Activated CD4-positive, alpha-beta T cell treated with anti-CD3 and anti-CD28 coated beads, Interleukin-2, Interleukin-6, amounts not matched to agents 100 ng/mL and 50 ng/mL, durations not matched to agents 16 hours and 8 hours (primary cell): ENCODE measurements at places on chromosomes 4 and X.

DNA sequence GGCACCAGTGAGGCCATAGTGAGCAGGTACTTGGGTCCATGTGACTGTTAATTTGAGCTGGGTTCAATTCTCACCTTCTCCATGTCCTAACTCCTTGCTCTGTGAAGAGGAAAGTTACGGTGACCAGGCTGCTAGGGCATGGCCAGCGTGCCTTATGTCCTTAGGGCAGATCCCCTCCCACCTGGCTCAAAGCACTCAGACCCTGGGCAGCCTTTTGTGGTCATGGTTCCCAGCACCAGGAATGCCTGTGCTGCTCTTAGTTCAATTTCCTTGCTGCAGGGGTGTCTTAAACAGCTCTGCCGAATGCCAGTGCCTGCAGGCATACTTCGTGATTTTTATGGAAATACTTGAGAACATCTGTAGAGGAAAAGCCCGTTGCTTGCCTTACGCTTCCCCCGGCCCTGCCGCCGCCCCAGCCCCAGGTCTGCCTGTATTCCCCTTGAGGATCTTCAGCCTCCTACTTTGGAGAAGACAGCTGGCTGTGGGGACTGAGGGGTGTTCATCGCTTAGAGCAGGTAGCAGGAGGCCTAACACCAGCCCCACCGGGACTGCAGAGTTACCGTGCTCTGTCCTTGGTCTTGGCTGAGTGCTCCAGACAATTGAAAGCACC, 3.1 kb upstream of the CDK16 start:
- DNase-seq: no peak

DNA sequence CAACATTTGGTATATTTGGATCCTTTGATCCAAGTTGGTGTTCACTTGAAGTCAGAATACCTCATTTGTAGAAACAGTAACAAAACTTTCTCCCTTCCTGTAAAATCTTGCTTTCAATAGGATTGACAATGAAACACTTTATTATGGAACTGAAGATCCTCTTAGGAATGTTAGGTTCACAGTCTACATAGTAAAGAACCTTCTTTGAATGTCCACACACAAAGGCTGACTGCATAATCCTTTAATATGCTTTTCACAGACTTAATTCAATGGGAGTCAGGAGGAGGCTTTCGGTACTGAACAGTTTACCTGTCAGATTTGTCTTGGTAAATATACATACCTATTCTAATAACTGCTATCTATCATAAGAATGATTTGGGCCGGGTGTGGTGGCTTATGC, 188.5 kb downstream of the SPRY1 start:
- no peak for DNase-seq

GRCh38 chr4:127139788-127140286, 492.9 kb upstream of the INTU start:
- no peak for DNase-seq

DNA sequence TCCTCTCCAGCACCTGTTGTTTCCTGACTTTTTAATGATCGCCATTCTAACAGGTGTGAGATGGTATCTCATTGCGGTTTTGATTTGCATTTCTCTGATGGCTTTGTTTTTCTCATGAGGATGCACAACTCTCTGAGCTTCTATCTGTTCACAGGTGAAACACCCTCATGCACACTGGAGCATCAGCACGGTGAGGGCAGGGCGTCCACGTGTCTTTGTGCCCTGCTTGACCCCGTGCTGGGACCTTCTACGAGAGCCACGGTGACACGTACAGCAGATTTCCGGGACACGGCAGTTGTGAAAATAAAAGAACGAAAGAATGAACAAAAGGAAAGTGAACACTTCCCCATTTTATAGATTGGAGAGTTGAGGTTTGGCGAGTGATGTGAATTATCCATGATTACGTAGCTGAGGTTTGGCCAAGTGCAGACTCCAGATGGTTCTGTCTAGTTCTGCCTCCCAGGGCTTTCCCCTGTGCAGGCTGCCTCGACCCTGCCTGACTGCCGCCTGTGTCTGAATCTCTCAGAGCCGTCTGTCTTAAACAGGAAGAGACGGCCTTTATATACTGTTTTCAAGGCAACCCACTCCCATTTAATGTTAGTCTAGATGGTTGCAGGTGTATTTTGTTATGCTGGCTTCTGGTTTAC, 67.8 kb upstream of the SORBS2 start:
- no peak for DNase-seq

- no peak for DNase-seq
These were observed 244.7 kb downstream of the PALLD start for GRCh38 chr4:168741281-168742173.

DNA sequence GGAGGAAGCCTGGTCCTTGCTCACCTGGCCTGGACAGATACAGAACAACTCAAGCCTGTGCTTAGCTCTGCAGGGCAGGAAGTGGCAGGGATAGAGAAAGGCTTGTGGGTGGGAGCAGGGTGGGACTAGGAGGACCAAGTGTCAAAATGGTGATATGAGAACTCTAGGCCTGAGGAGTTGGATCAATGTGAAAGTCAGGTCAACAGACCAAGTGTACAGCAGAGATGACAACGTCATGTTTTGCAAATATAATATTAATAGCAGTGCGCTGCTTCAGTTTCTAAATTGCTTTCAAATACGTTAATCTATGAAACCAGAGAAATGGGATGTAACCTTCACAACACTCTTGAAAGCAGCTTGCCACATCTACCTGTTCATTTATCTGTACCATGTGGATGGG, 114.2 kb upstream of the MAP3K15 start:
- DNase-seq: no peak

DNA sequence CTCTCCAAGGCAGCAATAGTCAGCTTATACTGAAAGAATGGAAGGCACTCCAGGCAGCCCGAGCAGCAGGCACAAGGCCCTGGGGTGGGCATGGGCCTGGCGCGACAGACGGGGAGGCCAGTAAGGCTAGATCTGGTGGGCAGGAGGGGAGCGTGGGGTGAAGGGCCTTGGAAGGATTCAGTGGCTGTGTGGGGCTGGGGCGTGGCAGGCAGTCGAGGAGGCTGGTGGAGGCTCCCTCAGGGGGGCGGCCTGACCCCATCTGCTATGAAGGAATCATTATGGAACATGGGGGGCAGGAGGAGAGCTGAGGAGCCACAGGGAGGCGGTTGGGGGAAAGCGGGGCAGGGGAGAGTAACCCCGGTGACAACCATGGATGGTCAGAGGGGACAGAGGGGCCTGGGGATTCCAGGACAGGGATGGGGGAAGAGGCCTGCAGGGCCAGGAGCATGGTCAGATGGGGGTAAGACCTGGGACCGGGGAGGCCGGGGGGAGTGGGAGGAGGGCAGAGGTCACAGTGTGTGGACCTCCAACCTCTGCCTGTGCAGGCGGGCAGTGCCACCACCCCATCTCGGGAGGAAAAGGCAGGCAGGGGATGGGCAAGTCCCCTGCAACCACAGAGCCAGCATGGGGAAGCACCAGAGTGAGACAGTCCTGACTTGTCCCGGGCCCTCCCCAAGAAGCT, 70.3 kb downstream of the ACOX3 start:
- DNase-seq: no peak

GRCh38 chr4:122224348-122224747, 72.2 kb downstream of the BLTP1 start:
- DNase-seq: no peak

- no peak for DNase-seq
These were observed 52.1 kb upstream of the RAP2C start for GRCh38 chrX:132271311-132271778.

DNA sequence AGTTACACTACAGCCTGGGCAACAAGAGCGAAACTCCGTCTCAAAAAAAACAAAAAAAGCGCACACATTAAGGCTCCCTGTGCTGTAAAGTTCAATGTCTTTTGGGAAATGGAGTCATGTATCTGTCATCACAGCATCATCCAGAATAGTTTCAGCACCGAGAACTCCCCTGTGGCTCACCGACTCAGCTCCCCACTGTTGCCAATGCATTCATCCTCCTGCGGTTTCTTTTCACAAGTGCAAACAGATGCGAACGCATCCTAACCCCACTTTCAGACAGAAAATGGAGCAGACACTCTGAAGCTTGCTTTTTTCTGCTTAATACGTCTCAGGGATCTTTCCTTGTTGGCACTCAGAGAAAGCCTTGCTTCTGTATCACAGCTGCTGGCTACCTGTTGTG, 13.8 kb upstream of the SH3TC1 start:
- DNase-seq: no peak

GRCh38 chr4:188221090-188221489, 81.8 kb downstream of the TRIML1 start:
- no peak for DNase-seq

- no peak for DNase-seq
These were observed 1761.3 kb upstream of the IGFBP7 start for GRCh38 chr4:58871509-58871908.

DNA sequence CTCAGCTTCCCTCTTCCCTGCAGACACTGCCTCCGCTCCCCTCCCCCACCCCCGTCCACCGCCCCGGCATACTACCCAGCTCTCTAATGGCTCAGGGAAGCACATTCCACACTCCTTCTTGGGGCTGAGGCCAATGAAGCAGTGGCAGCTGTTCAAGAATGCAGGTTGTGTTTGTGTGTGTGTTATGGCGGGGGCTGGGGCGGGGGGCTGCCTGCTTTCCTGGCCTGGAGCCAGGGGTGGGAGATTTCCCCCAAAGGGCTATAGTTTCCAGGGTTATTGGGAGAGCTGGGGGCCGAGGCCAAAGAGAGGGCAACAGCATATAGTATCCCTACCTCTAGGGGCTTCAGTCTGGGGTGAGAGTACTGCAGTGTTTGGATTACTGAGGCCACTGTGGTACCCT, 149.4 kb downstream of the EFNB1 start:
- DNase-seq: no peak

GRCh38 chr4:173501592-173502150, 28.4 kb downstream of the HAND2 start:
- no peak for DNase-seq

GRCh38 chr4:26345565-26345938, 24.7 kb downstream of the RBPJ start:
- no peak for DNase-seq

- no peak for DNase-seq
These were observed 62.5 kb downstream of the PAQR3 start for GRCh38 chr4:78876568-78877320.

- DNase-seq: no peak
These were observed 46.1 kb downstream of the C4orf46 start for GRCh38 chr4:158625544-158625943.

DNA sequence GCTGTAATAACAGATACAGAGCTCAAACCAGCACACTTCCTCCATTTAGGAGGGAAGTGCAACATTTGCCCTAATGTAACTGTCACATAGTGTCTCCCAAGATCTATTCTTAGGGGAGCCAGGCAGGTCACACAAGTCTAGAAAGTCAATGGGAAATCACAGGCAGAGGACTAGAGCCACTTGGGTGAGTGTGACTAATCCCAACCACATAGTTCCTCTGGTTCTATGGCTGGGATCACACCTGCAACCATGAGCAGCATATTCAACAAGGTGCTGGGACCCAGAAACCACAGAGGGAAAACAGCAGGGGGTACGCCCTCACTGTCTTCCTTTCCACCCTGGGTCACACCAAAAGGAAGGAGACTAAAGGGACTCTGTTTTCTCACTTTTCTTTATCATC, 66.8 kb upstream of the TACR3 start:
- no peak for DNase-seq

- no peak for DNase-seq
These were observed 39.3 kb downstream of the PAGE1 start for GRCh38 chrX:49656533-49656932.

DNA sequence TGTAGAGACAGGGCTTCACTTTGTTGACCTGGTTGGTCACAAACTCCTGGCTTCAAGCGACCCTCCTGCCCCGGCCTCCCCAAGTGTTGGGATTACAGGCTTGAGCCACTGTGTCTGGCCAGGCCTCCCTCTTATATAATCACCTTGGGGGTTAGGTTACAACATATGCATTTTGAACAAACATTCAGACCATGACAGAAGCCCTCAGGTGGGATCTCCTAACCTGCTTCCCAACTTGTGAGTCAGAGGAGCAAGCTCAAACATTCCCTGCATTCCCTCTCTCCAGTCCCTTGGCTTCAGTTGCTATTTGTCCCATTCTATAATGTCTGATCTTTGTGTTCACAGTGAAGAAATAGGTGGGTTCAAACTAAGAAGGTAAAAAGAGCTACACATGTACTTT, 76.5 kb upstream of the NRK start:
- DNase-seq: no peak
